ENCODE measurements at places on chromosomes 3 and 15.
A peak's percentile ranks its signal among the peaks of the same experiment; 100 is the strongest.

DNA sequence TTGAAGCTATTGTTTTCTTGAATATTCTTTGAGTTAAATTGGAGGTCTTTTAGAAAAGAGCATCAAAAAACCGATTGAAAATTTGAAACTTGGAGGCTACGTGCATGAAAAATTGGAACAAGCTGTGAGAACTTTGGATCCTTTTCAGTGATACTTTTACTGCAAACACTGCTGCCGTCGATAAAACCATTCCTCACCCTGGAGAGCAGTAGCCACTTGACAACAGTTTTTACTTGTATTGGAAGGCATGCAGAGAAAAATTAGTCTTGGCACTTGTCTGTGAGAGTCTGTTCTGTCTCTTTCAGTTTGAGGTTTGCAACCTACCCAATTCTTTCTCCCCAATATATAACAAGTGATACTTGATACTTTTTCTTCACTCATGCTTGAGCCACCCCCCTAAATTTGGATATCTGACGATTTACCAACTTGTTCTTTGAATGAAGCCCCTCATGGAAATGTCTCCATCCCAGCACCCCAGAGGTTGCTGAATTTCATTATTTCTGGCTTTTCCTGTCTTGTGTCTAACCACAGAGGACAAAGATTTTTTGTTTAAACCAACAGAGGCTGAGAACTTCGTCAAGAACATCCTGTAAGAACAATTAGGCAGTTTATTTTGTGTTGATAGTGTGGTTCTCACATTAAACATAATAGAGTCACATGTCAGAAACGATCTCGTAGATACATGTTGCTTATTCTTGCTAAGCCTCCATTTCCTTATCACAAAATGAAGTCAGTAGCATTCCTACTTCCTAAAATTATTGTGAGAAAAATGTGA is 307.3 kb upstream of the PLSCR5 start:
- DNase-seq: no peak

DNA sequence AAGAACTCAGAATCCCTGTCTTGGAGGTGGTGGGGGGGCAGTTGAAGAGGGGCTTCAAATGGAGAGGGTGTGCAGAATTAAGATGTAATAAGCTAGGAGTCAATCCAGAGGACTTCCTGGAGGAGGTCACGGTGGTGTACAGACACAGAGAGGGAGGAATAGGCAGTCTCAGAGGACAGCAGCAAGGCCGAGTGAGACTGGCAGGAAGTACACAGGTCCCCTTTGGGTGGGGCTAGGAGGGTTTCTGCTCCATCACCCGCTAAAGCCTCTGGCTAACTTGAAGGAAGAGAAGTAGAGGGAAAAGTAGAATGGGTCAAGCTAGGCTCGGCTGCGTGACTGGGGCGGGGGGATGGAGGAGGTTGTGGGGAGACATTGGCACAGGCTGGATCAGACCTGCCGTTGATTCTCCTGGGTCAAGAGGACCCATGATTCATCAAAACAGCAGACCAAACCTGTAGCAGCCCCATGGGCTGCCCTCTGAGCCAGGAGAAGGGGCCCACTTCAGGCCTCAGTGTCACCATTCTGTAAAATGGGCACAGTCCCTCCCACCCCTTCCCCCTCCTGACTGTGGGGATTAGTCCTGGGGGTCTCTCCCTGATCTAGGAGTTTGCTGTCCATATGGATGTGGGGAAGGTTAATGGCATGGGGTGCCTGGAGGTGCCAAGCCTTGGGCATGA is 16.9 kb downstream of the CSPG4 start:
- DNase-seq: no peak

DNA sequence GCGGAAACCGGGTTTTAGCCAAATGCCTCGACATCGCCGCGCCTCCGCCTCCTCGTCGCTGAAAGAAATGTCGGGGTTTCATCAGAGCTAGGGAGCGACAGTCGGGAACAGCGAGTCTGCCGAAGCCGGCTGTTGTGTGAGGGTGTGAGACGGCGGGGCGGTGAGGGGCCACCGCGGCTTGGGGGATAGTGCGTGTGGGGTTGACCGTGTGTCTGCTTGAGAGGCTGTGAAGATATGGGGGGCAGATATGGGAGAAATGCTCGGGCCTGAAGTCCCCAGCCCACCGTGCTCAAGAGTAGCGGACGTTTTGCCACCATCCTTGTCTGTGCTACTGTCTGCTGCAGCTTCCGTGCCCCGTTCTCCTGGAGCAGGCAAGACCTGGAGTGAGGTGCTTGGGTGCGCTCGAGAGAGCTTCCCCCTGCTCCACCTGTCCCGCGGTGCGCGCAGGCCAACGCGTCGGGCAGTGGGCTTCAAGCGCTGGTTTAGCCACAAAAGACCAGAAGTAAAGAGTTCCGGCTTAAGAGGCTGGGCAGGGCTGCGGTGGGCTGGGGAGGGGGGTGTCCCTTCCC is 716 bp upstream of the ISLR2 start:
- no peak for DNase-seq

- DNase-seq: no peak
Measured at GRCh38 chr3:58193682-58194407, 16.9 kb downstream of the DNASE1L3 start.

- no peak for DNase-seq
Measured at GRCh38 chr3:23402728-23403492, 199.8 kb downstream of the UBE2E2 start.

- DNase-seq: no peak
Measured at GRCh38 chr3:114902691-114903101, 244.4 kb downstream of the ZBTB20 start.

DNA sequence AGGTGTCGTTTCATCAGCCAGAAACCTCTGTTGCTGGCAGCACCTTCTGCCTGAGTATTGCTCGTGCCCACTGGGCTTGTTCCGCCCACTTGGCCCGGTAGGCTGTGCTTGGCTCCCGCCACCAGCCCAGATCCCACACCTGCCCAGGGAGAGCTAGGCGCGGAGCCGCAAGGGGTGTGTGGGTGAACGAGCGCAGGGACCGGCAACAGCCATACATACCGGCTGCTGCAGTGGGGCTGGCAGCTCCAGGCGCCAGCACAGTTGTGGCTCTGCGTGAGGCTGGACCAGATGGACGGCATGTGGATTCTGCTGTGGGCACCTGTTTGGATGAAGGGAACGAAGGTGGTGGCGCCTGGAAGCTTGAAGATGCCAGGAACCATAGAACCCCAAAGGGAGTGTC is 331.5 kb upstream of the MCTP2 start:
- DNase-seq: no peak

- DNase-seq: no peak
Measured at GRCh38 chr3:142470826-142471225, 23.0 kb upstream of the XRN1 start.

- peak; percentile 57 for DNase-seq
Measured at GRCh38 chr3:183688874-183689273, 8.7 kb upstream of the YEATS2 start.
